T-helper 17 cell (primary cell): ENCODE measurements at places on chromosomes 11 and 22.

DNA sequence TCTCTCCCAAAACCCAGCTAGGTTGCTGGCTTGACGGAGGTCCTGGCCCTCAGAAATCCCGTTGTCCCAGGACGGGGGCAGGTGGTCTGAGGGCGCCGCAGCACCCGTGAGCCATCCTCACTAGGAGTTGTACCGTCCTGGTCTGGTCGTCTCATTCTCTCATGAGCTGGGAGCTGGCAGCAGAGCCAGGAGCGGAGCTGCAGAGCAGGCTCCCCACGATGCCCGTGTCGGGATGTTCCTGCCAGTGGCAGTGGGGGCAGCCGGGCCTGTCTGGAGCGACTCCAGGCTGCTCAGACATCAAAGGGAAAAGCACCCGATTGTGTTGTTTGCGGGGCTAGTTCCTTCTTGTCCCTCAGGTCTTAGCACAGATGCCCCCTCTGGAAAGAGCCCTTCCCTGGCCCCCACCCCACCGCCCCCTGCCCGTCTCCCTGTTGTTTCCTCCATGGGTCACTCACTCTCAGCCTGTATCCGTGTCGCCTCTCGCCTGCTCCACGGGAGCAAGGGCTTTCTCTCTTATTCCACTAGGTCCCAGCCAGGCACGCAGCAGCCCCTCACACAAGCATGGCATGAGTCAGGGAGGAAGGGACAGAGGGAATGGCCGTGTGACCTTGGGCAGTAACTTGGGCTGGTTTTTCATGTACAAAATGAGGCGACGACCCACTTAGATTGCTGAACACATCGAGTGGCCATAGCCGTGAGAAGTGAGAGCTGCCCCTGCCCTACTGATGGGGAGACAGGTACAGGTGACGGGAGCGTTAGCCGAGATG, 23.2 kb upstream of the MGAT3 start:
- DNase-seq = no peak

- DNase-seq = no peak
Measured at GRCh38 chr22:27662359-27663301, 138.9 kb downstream of the MN1 start.

DNA sequence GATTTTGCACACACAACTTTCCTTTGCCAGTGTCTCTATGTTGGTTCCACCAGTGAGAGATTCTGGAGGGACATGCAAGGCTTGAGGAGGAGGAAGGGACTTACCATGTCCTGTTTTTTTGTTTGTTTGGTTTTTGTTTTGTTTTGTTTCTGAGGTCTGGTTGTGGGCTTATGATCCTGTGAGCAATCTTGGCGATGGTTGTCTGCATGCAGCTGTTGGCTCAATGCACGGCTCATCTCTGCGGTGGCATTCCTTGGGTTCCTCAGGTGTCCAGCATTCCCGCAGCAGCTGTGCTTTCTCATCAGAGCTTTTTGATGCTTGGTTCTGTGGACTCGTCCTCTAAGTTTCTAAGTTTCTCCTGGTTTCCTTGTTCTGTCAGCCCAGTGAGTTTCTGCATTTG, 4.8 kb upstream of the NNMT start:
- no peak for DNase-seq

DNA sequence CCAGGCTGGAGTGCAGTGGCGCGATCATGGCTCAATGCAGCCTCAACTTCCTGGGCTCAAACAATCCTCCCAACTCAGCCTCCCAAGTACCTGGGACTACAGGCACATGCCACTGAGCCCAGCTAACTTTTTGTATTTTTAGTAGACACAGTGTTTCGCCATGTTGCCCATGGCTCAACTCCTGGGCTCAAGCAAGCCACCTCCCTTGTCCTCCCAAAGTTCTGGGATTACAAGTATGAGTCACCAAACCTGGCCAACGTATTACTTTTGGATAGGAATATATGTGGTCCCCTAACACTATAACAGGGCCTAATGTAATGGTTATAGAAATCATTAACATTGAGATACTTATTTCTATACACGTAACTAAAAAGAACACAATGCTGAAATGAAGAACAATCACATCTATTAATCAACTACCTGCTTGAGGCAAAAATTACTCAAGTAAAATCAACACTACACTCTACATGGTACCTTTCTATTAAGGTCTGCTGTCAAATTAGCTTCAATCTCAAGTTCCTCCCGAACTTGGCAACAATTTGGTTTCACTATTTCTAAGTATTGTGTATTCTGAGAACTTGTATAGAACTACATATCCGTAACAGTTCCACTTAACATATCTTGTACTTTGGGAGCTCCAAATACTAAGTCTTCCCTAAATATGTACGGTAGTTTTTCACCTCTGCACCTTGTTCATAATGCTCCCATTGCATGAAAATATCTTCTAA, 124.9 kb downstream of the FCHSD2 start:
- no peak for DNase-seq

DNA sequence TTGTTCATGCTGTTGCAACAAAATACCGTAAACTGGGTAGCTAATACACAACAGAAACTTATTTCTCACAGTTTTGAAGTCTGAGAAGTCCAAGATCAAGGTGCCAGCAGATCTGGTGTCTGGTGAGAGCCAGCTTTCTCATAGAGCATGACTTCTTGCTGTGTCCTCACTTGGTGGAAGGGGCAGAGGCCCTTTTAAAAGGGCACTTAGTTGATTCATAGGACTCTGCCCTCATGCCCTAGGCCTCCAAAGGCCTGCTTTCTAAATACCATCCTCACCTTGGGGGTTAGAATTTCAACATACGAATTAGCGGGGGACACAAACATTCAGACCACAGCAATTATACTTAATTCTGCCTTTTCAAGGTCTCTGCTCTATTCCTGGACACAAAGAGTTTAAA, 52.3 kb upstream of the FDX1 start:
- DNase-seq = no peak

DNA sequence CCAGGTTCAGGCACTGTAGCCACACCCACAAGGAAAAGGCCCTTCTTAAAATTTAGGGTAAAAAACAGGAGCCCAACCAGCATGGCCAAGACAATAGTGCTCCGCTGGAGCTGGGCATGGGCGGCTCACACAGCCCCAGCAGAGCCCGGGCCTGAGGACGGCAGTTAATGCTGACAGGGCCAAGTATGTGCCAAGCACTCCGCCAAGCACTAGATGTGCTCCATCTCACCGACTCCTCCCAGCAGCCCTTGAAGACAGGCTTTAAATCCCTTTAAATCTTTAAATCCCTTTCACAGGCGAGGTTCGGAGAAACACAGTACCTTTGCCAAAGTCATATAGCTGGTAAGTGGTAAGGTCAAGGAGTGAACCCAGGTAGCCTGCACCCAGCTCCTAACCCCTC, 4.8 kb downstream of the ARFGAP2 start:
- DNase-seq = no peak

GRCh38 chr22:24392218-24392931, 35.0 kb upstream of the ADORA2A start:
- no peak for DNase-seq

DNA sequence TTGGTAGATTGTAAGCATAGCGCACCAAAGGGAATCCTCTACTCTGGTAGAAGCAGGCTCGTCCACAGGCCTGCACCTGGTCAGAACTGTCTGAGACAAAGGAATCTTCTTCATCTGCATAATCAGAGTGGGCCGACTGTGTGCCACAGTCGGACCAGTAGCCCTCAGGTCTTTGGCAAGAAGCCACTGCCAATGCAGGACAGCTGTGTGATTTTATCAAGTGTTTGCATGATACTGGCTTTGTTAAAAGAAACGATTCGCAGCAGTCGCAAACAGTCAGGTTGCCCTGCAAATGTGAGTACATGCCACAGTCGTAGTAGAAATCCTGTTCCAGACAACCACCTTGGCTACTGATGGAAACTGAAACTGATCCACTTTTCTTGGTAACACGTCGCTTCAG, 4.9 kb upstream of the CCDC34 start:
- no peak for DNase-seq

GRCh38 chr11:3660960-3661359, 10.2 kb downstream of the CHRNA10 start:
- DNase-seq = no peak

GRCh38 chr11:116650052-116650451, 122.7 kb downstream of the BUD13 start:
- DNase-seq = no peak

GRCh38 chr22:19772422-19772672, 11.8 kb downstream of the TBX1 start:
- DNase-seq = no peak

- DNase-seq = no peak
Measured at GRCh38 chr11:122138744-122139594, 23.0 kb upstream of the BLID start.

DNA sequence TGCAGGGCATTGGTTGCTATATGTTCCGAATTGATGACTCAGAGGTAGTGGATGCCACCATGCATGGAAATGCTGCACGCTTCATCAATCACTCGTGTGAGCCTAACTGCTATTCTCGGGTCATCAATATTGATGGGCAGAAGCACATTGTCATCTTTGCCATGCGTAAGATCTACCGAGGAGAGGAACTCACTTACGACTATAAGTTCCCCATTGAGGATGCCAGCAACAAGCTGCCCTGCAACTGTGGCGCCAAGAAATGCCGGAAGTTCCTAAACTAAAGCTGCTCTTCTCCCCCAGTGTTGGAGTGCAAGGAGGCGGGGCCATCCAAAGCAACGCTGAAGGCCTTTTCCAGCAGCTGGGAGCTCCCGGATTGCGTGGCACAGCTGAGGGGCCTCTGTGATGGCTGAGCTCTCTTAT, 5.4 kb upstream of the TTC36 start:
- DNase-seq = no peak

GRCh38 chr22:50002791-50003190, 9.8 kb downstream of the IL17REL start:
- no peak for DNase-seq

DNA sequence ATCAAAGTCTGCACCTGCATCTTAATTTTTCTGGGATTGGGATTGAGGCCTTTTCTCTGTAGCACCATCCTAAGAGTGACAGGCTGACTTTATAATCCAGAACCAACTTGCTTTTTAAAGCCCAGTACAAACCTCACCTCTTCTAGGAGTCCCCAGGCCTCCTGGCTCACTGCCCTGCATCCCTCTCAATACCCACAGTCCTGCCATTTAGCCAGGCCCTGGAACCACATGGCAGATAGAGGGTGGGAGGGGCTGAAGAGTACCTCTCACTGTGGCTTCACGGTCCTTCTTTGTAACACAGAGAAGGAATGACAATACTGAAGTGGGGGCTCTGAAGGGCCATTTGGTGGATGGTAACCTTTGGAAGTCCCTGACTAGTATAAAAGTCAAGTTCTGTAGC, 63.5 kb upstream of the PHOX2A start:
- DNase-seq = no peak

DNA sequence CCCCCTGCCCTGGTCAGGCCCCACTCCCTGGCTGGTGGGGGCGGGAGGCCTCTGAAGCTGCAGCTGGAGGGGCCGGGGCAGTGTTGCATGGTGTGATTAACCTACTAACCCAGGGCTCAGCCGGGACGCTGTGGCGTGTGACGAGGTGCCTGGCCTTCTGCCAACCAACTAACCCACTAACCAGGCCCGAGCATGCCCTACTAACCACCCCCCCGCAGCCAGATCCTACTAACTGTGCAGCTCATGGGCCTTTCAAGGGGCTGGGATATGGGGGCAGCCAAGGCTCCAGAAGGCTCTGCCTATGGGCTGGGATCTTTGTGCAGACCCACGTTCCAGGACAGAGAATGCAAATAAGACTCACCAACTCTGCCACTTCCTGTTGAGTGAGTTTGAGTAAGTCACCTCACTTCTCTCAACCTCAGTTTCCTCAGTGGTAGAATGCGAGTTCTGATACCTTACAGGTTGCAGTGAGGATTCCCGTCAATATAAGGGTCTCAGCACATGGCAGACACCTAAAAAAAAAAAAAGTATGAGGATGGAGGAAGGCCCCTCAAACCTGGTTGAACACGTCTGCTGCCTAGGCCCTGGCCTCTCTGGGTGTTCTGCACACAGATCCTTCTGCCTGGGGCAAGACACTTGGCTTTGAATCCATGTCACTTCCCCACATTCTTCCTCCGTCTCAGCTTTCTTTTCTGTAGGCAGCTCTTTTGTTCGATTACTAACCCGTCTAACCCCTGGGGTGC, 14.1 kb downstream of the MIAT start:
- DNase-seq = peak; percentile 53

- no peak for DNase-seq
Measured at GRCh38 chr11:19679952-19680828, 32.4 kb upstream of the NAV2 start.

- no peak for DNase-seq
Measured at GRCh38 chr22:26804911-26805539, 147.6 kb downstream of the MIAT start.

- no peak for DNase-seq
Measured at GRCh38 chr11:44782478-44782877, 55.7 kb downstream of the TSPAN18 start.

GRCh38 chr11:105948918-105949590, 73.0 kb downstream of the MSANTD4 start:
- no peak for DNase-seq

- DNase-seq = no peak
Measured at GRCh38 chr11:47057365-47057764, 119.3 kb downstream of the ARFGAP2 start.

DNA sequence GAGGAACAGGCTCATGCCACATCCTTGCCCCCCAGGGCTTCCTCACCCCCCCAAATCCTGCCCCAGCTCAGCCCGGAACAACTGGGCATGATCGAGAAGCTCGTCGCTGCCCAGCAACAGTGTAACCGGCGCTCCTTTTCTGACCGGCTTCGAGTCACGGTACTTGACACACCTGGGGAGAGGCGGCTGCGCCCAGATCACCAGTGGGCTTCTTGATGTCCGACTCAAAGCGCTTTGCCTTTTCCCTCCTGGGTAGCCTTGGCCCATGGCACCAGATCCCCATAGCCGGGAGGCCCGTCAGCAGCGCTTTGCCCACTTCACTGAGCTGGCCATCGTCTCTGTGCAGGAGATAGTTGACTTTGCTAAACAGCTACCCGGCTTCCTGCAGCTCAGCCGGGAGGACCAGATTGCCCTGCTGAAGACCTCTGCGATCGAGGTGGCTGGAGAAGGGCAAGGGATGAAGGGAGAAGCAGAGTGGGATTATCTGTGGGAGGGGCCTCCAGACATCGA, 3.5 kb downstream of the NR1H3 start:
- DNase-seq = no peak

- DNase-seq = no peak
Measured at GRCh38 chr11:118853678-118854077, 30.0 kb upstream of the CXCR5 start.

GRCh38 chr22:49715450-49715849, 112.2 kb downstream of the BRD1 start:
- DNase-seq = no peak

GRCh38 chr22:42814215-42814614, 42.9 kb downstream of the ARFGAP3 start:
- no peak for DNase-seq

- no peak for DNase-seq
Measured at GRCh38 chr22:39479254-39479653, 22.4 kb downstream of the MGAT3 start.

DNA sequence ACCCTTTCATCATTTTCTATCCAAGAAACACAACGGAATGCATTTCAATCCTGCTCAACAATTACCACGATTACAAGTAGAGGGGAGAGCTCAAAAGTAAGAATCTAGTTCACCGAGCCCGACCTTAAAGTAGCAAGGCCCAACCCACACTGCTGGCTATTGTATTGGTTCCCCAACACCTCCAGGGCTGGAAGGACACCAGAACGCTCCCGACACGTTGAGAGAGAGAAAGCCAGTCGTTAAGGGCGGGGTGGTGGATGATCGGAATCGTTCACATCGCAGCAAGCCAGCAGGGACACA, 690 bp downstream of the CKAP5 start:
- DNase-seq = no peak
